Left ventricle myocardium superior (tissue), 1 donor: ENCODE measurements at places on chromosomes 12 and 14. TPM values are rescaled to one million over a fixed set of nuclear protein-coding genes. Genes with fewer than 3 reads are reported as not detected.
A peak's percentile ranks its signal among the peaks of the same experiment; 100 is the strongest.

DNA sequence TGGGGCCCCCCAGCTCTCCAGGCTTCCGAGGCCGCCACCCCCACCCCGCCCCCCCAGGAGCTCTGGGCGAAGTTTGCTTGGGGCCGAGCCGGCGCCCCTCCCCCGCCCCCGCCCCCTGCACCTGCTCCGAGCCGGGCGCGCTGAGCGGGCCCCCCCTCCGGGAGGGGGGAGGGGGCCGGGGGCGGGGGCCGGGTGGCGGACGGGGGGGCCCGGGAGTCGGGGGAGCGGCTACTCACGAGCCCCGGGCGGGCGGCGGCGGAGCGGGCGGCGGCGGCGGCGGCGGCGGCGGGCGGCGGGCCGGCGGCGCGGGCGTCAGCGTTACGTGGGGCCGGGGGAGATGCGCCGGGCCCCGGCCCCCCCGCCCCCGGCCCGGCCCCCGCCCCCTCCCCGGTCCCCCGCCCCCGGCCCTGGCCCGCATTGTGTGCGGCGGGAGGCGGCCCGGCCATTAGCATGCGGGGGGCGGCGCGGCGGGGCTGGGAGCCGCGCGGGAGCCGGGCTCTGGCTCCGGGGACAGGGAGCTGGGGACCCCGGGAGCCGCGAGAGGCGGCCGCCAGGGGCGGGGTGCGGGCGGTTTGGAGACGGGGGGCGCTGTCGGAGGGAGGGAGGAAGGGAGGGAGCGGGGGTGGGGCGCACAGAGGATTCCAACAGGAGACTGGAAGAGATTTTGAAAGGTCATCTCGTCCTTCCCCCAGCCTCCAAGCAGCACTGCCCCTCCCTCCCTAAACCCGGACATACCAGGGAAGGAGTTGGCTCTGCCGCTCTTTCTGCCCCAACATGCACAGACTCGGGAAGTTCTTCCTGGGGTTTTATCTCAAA, at the start of gene ZNF219:
Gene ZNF219 (minus strand): TSS at position 580 of the 816 bp plus-strand sequence. CDS start 5,064 bp downstream, outside the sequence.
- peak; percentile 77 for DNase-seq

DNA sequence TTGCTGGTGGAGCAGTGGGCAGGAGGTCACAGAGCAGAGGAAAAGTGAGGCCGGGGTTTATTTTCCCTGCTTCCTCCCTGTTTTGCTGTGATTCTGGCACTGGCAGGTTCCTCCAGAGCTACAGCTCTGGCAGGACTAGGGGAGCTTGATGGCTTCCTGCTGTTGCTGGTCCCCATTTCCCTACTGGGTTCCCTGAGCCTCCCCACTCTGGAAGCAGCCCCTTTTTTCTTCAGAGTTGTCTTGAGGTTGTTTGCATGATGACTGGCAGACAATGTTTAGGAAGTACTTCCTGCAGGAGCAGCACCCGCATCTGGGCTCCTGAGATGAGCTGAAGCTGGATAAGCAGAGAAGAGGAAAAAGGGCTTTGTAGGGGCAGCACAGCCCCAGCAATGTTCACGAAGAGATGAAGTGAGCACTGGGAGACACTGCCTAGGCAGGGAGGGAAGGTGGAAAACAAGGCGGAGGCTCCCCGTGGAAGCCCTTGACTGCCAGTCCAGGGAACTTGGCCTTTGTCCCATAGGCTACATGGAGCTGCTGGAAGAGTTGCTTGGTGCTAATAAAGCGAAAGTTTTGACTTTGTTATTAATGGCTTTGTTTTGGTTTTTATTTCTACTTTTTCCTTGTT, 126.9 kb downstream of the SLC38A6 start:
- no peak for DNase-seq

SLC39A2 gene
- total RNA-seq, result not detected

GRCh38 chr14:39488600-39488999, 56.4 kb upstream of the FBXO33 start:
- DNase-seq, result no peak

GRCh38 chr14:89720741-89721729, 233.5 kb downstream of the EFCAB11 start:
- DNase-seq, result peak; percentile 38

- DNase-seq, result no peak
Measured at GRCh38 chr12:46124132-46124847, 133.9 kb upstream of the SCAF11 start.

STAC3 gene
- total RNA-seq, result 1.4 TPM

SSPN gene
- total RNA-seq, result 56.4 TPM

GRCh38 chr14:99758121-99758821, 34.9 kb upstream of the EML1 start:
- DNase-seq, result no peak
